ENCODE measurements at places on chromosomes 4 and X.

DNA sequence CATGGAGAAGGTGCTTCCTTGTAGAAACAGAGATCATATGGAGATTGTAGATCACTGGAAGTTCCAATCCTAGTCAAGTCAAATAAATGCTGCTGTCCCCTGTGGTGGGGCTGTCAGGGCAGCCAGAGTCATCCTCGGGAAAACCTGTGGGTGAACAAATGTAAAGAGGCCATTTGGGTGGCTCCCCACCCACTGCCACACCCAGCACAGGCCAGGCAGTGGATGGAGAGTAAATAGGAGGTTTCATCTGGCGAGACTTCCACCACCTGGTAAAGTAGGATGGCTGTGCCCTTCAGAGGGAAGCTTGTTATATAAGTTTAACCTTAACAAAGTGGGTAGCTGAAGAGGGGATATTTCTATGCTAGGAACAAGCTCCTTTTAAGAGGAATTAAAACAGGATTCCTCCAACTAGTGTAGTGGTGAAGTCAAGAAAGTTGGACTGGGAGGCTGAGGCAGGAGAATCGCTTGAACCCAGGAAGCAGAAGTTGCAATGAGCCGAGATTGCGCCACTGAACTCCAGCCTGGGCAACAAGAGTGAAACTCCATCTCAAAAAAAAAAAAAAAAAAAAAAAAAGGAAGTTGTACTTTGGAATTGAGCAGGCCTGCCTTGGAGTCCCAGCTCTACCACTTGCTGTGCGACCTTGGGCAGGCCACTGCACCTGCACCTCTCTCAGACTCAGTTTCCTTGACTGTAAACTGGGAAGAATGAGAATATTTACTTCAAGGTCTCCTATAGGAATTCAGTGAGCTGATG is 273.7 kb downstream of the PTTG2 start:
- DNase-seq, result no peak

DNA sequence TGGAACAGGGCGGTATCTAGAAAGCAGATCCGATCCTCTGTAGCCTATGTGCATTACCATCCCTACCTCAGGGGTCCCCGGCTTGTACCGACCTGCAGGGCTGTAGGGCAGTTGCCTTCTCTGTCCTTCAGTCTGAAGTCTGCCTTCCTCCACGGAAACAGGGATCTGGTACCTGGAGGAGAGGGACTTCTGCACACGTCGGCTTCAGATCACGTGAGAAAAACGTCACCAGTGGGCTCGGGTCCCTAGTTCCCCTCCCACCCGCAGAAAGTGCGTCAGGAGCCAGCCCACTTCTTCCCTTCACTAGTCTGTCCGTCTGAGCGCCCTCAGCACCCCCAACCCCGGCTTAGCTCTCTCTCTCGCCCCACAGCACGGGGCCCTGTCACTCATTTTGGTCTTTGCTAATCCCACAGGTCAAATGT is at the start of gene TCEAL5:
TSS of gene TCEAL5 (minus strand) at position 170 of the 422 bp plus-strand sequence. CDS start 2,187 bp downstream, outside the sequence.
- DNase-seq, result no peak

GRCh38 chr4:109157696-109158095 is 144.8 kb downstream of the COL25A1 start:
- DNase-seq, result no peak

DNA sequence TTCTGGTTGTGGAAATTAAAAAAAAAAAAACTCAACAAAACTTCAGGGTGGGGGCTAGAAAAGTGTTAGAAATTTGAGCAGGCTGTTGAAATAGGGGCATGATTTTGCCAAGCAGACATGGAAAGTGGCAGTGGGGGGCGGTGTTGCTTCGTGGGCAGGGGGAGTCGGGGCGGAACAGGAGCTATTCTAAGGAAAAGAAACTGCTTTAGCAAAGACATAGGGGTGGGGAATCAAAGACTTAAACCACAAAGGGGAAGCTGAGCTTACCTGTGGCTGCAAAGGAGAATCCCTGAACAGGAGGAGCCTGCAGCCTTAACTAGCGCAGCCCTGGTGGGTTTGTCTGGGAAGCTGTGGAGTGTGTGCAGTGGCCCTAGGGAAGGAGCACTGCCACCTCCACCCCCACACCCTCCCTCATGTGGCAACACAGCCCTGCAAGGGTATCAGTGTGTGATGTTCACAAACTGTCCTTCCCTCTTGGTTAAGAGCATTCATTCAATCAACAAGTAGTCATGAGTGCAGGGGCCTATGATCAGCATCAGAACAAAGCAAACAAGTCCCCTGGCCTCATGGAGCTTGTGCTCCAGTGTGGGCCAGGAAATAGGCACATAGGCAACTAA is 20.5 kb downstream of the SEL1L3 start:
- DNase-seq, result peak; percentile 42

DNA sequence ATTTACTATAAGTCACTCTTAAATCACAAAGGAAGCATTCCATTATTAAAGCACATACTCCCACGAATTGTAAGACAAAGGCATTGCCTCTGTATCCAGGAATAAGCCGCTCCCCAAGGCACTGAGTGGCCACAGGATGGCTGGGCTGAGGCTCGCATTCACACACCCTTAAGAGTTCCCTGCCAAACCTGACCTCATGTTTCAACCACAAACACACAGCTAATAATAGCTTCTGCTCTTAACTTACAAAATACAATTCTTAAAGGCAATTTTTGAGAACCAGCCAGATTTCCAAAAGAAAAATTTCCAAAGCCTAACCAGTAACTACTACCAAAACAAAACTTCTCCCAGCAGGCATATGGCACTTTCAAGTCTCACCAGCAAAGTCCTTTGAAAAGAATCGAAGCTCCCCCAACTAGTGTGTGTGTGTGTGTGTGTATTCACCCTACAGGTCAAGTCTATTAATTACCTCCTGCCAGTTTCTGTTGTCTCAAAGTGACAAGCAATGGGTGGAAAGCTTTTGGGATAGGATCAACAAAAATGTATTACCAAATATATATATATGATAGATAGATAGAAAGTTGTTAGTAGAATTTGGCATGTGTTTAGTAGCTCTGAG is 36.0 kb downstream of the ARHGAP6 start:
- DNase-seq, result no peak

- no peak for DNase-seq
Measured at GRCh38 chrX:116194649-116195048, 24.1 kb downstream of the AGTR2 start.

DNA sequence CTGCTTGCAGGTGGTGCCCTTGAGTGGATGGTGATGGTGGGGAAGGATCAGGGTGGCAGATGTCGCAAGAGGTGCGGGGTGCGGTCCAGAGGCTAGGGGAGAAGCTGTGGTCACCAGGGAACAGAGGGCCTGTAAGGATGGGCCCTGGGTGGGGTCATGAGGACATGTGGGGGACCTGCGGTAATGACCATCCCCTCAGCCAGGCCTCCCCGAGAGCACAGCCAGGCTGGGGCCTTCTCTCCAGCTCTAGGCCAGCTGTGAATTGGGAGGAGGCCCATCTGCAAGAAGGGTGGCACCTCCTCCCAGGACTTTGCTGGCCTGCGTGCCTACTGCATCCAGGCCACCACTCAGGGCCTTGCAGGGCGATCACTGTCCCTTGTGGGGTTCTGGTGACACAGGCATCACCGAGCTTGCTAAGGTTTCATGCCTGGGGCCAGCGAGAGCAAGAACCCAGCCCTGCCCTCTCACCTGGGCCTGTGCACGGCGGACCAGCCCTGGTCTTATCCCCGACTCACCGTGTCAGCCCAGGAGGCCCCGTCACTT is 34.1 kb upstream of the MXD4 start:
- DNase-seq, result no peak

DNA sequence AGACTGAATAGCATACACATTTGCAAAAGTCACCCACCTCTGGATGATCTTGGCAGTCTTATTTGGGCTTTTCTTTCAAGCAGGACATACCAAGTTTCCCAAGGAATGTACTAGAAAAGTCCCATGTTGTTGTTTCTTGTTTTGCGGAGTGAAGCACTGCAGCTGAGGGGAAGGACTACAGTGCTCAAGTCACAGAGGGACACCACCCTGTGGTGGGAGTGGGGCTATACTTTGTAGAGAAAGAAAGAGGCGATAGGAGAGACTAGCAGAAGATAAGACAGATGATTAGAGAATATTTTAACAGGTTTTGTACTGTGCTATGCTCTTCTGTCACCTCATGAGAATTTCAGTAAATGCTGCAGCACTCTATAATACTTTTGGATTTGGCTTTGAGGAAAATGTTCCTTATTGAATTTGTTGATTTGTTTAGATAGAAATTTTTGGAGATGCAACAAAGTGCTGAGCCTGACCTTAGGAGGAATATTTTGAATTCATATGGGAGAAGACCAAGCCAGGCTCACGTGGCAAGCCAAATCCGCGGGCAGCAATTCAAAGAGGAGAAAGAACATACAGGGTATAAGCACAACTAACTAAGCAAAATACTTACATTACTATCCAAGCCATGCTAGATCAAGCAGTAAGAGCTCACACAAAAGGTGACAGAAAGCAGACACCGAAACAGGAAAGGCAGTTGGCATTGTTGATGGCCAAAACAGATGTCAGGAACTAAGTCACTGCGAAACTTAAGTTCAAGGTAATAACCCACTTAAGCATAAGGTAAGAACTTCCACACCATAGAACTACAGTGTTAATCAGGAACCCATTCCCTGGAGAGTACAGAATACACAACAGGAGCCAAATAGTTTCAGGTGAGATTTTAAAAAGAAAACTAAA is 280.3 kb upstream of the INTU start:
- no peak for DNase-seq

DNA sequence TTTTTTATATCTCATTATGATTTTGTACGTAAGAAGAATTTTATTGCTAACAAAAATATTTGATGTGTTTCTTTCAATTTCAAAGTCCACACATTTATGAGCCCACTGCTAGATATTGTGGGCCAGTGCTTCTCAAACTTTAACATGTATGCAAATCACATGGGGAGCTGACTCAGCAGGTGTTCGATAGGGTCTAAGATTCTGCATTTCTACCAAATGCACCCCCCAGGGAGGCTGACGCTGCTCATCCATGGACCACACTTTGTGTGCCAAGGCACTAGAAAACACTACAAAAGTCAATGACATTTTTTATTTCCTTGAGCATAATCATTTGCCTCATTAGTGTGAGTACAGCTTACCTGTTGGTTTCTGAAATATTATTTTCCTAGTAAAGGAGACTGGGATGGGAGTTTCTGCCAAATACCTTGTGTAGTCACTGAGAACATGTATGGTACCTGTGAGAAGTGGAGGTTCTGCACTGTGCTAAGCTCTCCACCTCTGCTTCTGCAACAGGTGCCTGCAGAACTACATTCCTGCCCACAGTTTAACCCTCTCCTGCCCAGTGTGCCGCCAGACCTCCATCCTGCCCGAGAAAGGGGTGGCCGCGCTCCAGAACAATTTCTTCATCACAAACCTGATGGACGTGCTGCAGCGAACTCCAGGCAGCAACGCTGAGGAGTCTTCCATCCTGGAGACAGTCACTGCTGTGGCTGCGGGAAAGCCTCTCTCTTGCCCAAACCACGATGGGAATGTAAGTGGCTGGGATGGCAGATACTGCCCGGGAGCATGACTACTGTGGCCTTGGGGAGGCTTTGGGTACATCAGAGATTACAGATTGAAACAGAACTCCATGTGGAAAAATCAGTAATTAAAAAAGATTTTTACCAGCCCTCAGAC is 68.9 kb upstream of the MND1 start:
- DNase-seq, result no peak

- no peak for DNase-seq
Measured at GRCh38 chr4:99205153-99205979, 13.7 kb downstream of the ADH6 start.

- DNase-seq, result no peak
Measured at GRCh38 chr4:16896881-16897750, 1.3 kb downstream of the LDB2 start.

- DNase-seq, result no peak
Measured at GRCh38 chr4:8146157-8146556, 12.5 kb downstream of the ABLIM2 start.

- no peak for DNase-seq
Measured at GRCh38 chr4:153060196-153060595, 124.1 kb downstream of the FHDC1 start.

DNA sequence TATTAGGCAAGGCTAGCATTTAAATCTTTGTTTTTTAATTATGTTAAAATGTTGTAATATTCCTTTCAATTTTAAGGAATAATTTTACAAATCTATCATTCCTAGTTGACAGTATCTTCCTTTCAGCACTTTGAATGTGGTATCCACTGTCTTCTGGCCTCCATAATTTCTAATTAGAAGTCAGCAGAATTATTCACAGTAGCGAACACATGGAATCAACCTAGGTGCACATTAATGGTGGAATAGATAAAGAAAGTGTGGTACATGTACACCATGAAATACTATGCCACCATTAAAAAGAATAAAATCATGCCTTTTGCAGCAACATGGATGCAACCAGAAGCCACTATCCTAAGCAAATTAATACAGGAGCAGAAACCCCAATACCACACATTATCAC is 1887.8 kb downstream of the PCDH7 start:
- DNase-seq, result no peak

All from CD4-positive, alpha-beta T cell treated with Interleukin-15 for 4 hours (primary cell).